NCI-H526 treated with DMSO at 0.1 percent for 48 hours (cell line): ENCODE measurements at places on chromosomes 2 and 18.

DNA sequence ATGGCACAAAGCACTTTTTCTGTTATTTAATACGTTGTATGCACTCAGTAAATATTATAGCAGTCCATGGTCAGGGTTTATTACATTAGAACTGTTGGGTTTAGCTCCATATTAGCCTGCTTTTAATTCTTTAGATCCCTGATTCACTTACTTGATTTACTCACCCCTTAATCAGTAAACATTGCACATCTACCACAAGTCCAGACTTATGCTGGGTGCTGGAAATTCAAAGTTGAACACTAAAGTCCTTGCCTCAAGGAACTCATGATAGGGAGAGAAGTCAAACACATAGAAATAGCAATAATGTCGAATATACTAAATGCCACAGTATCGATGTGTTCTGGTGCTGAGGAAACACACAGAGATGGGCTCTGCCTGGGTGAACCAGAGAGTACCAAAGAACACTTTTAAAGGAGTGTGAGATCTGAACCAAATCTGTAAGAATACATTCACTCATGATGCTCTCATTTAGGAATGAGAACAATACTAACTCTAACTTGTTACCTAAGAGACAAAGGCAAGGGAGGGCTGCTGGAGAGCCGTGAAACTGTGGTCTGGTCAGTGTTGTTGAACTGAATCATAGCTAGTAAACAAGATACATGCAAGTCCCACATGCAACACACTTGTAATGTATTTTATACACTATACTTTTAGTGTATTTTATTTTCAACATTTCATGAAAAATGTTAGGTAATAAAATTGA lies 4.9 kb downstream of the STAT4 start:
- no peak for DNase-seq

GRCh38 chr18:22194151-22194598 lies 24.8 kb downstream of the GATA6 start:
- no peak for DNase-seq

DNA sequence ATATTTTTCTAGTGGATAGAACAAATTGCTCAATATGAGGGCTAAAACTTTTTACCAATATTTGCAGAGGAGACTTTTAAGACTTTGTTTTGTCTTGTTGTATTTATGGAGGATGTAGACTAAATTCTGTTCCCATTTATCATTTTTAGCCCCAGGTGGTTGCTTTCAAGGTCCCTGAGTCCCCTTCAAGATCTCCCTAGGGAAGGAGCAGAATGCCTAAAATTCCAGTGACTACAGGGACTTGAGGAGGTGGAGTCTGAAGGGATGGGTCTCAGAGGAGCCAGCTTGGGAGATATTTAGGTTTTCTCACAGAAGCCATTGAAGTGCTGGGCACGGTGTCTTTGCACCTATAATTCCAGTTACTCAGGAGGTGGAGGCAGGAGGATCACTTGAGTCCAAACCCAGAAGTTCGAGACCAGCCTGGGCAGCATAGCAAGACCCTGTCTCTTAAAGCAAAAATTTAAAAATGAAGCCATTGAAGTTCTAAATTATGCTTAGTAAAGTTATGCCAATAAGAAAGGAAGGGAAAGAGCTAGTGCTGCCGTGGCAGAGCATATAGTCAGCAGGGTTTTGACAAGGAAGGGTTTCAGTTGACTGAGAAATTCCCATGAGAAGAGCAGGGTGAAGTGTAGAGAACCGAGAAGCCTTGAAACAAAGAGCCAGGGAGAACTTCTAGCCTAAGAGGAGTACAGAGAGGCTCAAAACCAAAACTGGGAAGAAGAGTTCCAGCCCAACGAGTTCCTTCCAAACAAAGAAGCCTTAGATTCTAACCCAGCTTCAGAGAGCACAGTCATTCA lies 43.4 kb downstream of the COMMD1 start:
- DNase-seq = no peak

GRCh38 chr2:109348190-109348589 lies 219.2 kb downstream of the SH3RF3 start:
- DNase-seq = no peak

DNA sequence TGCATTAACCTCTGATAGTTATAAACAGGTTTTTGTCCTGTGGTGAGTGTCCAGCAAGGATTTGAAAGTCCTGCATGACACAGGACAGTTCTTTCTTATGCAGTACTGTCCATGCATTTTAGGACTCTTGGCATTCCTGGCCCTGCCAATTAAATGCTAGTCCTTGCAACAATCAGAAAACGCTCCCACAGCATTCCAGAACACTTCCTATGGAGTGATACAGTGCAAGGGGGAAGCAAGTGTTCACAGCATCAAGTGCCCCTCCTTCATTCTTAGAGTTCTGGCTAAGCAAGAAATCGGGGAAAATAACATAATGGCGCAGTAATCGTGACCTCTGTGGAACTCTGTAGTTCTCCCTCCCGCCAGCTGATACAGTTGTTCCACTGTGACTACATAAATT lies 62.9 kb downstream of the ARHGAP28 start:
- DNase-seq = no peak

DNA sequence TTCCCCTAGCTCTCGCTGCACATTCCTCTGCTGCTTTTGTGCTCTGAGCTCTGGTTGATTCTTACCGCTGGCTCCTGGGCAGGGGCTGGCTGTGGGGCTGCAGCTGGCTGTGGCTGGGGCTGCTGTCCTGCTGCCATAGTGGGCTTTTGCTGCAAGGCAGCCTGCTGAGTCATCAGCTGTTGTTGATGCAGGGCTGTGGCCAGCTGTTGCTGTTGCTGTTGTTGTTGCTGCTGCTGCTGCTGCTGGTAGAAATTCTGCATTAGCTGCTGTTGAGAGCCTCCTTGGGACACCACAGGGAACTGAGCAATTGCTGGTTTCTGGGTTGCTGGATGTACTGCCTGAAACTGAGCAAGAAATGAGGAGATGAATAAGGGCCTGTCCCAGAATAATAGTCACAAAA lies 77.2 kb upstream of the NFU1 start:
- no peak for DNase-seq

- no peak for DNase-seq
These were observed 101.1 kb downstream of the TMEM247 start for GRCh38 chr2:46580416-46580815.

- DNase-seq = no peak
These were observed 1794.7 kb upstream of the PIK3C3 start for GRCh38 chr18:40160361-40160760.

DNA sequence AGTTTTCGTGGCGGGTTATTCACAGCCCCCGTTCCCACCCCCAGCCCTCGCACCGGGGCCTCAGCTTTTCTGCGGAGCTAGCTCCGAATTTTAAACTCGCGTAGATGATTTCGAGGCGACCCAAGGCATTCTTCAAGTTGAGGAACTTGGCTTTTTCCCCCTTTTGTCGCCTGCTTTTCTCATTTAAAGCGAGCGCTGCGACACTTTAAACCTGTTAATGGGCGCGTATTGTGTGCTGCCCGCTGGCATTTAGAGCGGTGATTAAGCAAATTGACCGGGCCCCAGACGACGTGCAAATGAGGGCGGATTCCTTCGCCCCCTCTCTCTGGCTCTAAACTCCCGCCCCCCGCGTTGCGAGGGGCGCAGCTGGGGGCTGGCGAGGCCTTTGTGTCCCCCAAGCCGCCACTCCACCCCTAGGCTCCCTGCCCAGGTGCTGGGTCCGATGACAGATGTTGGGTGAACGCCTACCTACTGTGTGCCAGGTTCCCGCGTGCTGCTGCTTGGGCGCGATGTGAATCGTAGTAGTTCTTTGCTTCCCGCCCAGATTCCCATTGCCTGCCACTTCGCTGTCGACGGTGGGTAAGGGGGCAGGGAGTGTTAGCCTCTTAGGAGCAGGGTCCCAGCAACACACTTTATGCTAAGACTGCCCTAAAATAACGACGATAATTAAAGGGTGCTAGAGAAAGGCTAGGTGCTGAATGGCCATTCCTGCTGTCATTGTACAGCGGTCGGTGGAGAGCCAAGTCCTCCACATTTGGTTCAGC lies 1.9 kb downstream of the TCF7L1 start:
- no peak for DNase-seq

DNA sequence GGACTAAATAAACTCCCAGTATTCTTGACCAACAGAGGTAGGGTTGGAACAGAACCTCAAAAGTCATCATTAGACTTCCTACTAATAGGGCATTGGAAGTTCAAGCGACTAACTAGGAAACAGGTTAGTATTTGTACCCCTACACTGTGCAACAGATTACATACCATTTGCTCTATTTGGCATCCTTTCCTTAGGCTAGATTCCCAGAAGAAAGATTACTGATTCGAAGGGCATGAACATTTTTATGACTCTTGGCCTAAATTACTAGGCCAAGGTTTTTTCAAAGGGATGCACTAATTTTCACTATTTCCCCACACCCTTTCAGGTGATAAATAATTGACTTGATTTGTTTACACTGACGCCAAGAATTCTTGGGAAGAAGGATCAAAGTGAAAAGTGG lies 104.8 kb upstream of the CYP1B1 start:
- no peak for DNase-seq

DNA sequence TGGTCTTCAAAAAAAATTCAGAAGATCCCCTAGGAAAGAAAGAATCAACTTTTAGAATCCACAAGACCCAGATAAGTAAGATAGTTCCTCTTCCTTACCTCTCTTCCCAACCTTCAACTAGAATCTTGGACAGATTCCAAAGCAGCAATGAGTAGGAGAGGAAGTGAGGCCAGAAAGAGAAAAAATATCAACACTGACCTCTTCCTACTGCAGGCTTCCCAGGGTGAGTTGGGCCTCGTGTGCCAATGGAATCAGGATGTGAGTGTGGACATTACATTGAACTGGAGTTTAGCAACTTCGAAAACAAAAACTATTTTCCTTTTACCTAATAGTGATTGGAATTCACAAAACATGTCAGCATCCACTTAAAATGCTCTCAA lies 102.5 kb upstream of the PIEZO2 start:
- DNase-seq = no peak

- DNase-seq = no peak
These were observed 49.5 kb upstream of the BCL11A start for GRCh38 chr2:60602828-60603532.

DNA sequence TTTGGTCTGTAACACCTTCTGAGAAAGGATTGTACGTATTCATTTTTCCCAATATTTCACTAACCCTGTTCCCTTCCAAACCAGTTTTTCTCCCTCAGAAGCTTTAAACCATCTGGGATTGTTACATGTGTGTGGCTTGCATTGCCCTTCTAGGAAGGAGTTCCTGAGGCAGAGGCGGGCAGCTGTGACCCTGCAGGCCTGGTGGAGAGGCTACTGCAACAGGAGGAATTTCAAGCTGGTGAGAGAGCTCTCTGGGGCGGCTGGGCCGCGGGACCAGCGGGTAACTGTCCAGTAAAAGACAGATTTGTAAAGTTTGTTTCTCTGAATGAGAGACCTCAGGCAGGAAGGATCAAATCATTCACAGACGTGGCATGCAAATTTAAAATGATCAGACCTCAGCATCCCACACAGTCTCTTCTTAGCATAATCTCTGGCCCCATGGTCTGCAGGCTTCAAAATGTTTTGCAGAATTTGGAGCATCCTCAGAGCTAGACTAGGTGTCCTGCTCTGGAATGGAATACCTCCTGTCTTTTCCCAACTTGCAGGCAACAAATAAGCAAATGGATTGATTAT lies 40.2 kb upstream of the GPR17 start:
- no peak for DNase-seq

DNA sequence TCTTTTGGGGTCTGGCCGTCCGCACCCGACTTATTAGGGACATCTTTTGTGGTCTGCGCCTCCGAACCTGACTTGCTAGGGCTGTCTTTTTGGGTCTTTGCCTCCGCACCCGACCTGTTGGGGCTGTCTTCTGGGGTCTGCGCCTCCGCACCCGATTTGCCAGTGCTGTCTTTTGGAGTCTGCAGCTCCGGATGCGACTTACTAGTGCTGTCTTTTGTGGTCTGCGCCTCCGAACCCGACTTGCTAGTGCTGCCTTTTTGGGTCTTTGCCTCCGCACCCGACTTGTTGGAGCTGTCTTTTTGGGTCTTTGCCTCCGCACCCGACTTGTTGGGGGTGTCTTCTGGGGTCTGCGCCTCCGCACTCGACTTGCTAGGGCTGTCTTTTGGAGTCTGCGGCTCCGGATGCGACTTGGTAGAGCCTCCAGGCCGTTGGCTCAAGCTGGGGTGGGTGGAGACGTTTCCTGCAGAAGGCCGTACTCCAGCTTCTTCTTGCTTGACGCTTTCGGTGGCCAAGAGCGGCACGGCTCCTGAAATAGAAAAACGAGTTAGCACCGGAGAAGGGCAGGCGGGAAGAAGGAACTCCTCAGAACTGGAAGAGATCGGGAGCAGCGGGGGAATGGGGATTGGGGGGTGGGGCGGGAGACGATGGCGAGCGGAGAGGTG lies 498 bp downstream of the TGOLN2 start:
- DNase-seq = peak; percentile 40

DNA sequence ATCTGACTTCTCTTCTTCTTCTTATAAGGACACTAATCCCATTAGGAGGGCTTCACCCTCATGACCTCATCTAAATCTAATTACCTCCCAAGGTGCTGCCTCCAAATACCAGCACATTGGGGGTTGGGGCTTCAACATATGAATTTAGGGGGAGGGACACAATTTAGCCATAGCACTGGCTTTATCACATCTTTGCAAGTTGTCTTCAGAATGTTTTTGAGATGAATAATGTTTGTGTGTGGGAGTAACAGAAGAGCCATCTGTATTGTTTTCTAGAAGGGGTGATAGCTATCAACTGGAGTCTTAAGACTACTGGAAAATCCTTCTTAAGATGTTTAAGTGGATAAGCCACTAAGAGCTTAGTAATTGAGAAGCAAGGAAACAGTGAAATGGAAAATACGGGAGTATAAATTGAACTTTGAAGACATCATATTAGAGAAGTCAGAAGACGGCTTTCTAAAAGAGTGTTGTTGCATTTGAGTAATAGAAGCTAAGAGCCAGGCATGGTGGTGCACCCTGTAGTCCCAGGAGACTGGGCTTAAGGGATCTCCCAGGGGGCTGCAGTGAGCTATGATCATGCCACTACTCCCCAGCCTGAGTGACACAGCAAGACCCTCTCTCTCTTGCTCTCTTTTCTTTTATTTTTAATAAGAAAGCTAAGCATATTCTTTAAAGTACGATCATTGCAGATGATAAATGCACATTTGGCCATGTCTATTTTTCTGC lies 32.6 kb upstream of the B3GNT2 start:
- no peak for DNase-seq

DNA sequence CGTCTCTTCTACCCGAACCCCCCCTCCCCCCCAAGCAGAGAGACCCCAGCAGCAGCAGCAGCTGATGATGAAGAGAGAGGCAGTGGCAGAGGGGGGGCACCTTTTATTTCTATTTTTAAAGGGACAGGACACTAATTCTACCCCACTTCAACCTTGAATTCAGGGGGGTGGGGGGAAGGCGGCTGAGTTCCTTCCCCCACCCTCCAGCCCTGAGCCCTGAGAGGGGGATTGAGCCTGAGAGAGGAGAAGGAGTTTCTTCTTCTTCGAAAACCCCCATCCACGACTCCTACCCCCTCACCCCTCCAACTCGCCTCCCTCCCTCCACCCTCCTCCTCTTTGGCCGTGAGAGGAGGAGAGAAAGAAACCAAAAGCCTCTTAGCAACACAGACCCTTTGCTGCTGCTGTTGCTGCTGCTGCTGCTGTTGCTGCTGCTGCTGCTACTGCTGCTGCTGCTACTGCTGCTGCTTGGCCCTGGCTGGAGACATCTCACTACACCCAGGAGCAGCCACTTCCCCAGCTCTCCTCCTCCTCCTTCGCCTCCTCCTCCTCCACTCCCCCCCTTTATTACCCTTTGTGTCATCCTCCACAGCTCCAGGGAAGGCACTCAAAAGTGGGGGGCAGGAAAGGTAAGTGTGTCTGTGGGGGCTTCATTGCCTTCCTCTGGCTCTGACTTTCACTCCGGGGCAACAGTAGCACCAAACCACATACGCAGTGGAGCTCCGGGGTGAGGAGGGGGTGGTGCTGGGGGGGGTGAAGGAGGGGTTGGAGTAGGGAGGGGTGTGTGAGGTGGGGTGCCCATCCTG lies at the start of gene MBD5:
MBD5 (plus strand) TSS at position 33 of the 803 bp plus-strand sequence.
- no peak for DNase-seq
